ENCODE measurements at places on chromosomes 6 and 20.

DNA sequence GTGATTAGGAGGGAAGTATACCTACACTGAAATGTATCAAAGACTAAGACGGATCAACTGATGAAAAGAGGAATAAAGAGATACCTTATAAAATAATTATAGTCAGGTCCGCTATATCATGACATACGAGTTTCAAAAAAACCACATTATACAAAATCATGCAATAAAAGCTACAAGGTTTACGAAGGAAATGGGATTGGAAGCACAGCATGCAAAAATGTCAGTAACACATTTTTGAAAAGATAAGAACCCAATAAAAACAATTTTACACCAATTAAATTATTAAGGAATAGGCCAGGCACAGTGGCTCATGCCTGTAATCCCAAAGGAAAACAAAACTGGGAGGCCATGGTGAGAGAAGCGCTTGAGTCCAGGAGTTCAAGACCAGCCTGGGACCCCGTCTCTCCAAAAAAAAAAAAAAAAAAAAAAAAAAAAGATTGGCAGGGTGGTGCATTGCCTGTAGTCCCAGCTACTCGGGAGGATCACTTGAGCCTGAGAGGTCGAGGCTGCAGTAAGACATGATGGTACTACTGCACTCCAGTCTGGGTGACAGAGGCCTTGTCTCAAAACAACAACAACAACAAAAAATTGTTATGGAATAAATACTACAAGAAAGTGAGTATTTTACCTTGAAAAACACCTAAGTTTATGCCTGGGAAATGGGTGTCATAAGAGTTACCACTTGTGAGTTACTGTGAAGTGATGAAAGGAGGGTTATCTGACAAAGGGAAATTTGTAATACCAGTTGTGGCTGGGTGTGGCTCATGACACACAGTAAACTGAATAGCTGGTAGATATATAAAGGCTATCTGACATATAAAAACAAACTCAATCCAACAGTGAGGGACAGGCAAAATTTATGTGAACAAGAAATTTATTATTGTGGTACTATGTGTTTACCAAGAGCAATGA, 45.2 kb downstream of the RANBP9 start:
- H3K4me1 ChIP-seq: no peaks in the 10 kb centered on the region
- H3K27ac ChIP-seq: no peak overlapping the region
- no peaks in the 10 kb centered on the region for H3K36me3 ChIP-seq
- no peaks in the 10 kb centered on the region for H3K27me3 ChIP-seq

GRCh38 chr6:152057832-152058498, 250.5 kb downstream of the ESR1 start:
- H3K27me3 ChIP-seq: no peaks in the 10 kb centered on the region
- no peak for DNase-seq
- no peak overlapping the region for H3K4me3 ChIP-seq
- H3K36me3 ChIP-seq: no peaks in the 10 kb centered on the region
- H3K27ac ChIP-seq: no peak overlapping the region
- H3K4me1 ChIP-seq: peaks cover 4% of the 10 kb centered on the region

GRCh38 chr20:58054780-58055373, 173.6 kb downstream of the ANKRD60 start:
- no peaks in the 10 kb centered on the region for H3K27me3 ChIP-seq
- peak; percentile 53 for DNase-seq
- H3K4me3 ChIP-seq: no peak overlapping the region
- H3K27ac ChIP-seq: no peak overlapping the region
- no peaks in the 10 kb centered on the region for H3K36me3 ChIP-seq

- no peaks in the 10 kb centered on the region for H3K36me3 ChIP-seq
- no peaks in the 10 kb centered on the region for H3K27me3 ChIP-seq
- H3K4me3 ChIP-seq: no peak overlapping the region
- no peak overlapping the region for H3K27ac ChIP-seq
- no peaks in the 10 kb centered on the region for H3K4me1 ChIP-seq
Observed at GRCh38 chr20:1664911-1665310, 7.3 kb upstream of the SIRPG start.

GRCh38 chr20:33348136-33348937, 53.0 kb downstream of the CDK5RAP1 start:
- H3K27me3 ChIP-seq: no peaks in the 10 kb centered on the region
- H3K4me1 ChIP-seq: no peaks in the 10 kb centered on the region
- H3K36me3 ChIP-seq: no peaks in the 10 kb centered on the region
- DNase-seq: no peak
- no peak overlapping the region for H3K27ac ChIP-seq

- no peak overlapping the region for H3K4me3 ChIP-seq
- no peak overlapping the region for H3K27ac ChIP-seq
- H3K4me1 ChIP-seq: no peaks in the 10 kb centered on the region
- H3K27me3 ChIP-seq: no peaks in the 10 kb centered on the region
- no peak for DNase-seq
- H3K36me3 ChIP-seq: no peaks in the 10 kb centered on the region
Observed at GRCh38 chr6:35787266-35788218, 6.7 kb downstream of the CLPSL1 start.

DNA sequence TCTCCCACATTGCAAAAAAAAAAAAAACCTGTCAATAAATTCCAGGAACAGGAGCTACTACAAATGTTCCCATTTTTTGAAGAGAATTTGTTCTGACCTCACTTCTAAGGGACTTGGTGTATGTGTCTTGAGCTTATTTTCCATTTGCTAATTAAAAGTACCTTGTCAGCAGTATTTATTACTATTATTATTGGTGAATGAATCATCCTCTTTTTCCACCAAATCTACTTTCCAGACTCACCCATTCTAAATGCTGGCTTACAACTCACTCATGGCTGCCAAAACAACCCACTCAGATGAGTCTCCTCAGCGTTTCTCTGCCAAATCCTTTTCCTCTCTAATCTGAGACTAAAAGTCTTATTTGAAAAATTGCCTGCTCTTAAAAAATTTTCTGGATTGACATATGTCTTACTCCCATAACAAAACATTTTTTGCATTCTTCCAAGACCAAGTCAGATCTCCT, 33.2 kb upstream of the TASP1 start:
- DNase-seq: no peak
- no peaks in the 10 kb centered on the region for H3K27me3 ChIP-seq
- H3K27ac ChIP-seq: peak overlapping the region; percentile 82
- peaks cover 16% of the 10 kb centered on the region for H3K4me1 ChIP-seq
- no peak overlapping the region for H3K4me3 ChIP-seq
- H3K36me3 ChIP-seq: no peaks in the 10 kb centered on the region

GRCh38 chr6:137921823-137922222, 54.8 kb downstream of the TNFAIP3 start:
- H3K36me3 ChIP-seq: no peaks in the 10 kb centered on the region
- H3K27ac ChIP-seq: no peak overlapping the region
- no peaks in the 10 kb centered on the region for H3K27me3 ChIP-seq

DNA sequence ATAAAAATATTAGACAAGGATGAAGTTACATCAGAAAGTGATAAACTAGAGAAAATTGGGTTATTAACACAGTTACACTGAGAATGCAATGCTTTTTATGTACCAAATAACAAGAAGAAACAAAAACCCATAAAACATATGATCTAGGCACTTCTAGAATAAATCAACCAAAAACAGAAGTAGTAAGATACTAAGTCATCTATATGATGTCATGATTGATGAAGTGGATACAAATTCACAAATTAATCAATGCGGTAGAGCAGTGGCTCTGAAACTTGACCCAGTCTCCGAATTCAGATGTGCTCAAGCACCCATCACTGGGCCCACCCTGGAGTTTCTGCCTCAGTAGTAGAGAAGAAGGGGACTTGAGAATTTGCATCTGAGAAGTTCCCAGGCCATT, 112.1 kb upstream of the SSTR4 start:
- no peaks in the 10 kb centered on the region for H3K4me1 ChIP-seq
- no peak overlapping the region for H3K27ac ChIP-seq
- no peaks in the 10 kb centered on the region for H3K36me3 ChIP-seq
- no peak overlapping the region for H3K4me3 ChIP-seq

- no peak overlapping the region for H3K4me3 ChIP-seq
- no peak for DNase-seq
- H3K36me3 ChIP-seq: no peaks in the 10 kb centered on the region
- no peaks in the 10 kb centered on the region for H3K4me1 ChIP-seq
- H3K27me3 ChIP-seq: no peaks in the 10 kb centered on the region
- H3K27ac ChIP-seq: no peak overlapping the region
Observed at GRCh38 chr6:160259598-160259997, 977 bp upstream of the SLC22A2 start.

GRCh38 chr20:45253261-45253660, 1.1 kb downstream of the SLPI start:
- no peak for DNase-seq
- H3K4me3 ChIP-seq: no peak overlapping the region
- H3K4me1 ChIP-seq: no peaks in the 10 kb centered on the region
- no peaks in the 10 kb centered on the region for H3K36me3 ChIP-seq
- H3K27ac ChIP-seq: no peak overlapping the region
- H3K27me3 ChIP-seq: no peaks in the 10 kb centered on the region

DNA sequence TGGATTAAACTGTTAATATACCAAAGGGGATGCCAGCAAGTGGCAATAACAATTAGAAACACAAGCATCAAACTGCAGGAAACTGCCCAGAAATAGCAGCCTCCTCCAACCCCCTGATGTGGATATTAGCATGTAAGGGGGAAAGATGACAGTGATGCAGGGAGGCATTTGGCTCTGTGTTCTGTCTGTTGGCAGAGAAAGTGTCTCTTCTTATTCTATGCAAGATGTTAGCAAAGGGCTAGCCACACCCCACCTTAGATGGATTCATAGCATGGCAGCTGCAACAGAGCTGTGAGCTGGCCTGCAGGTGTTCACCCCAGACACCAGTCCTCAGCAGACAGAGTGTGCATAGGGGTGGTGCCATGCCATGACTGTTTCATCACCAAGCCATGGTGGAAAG, 38.0 kb downstream of the SCP2D1 start:
- H3K27ac ChIP-seq: no peak overlapping the region
- no peaks in the 10 kb centered on the region for H3K4me1 ChIP-seq
- no peak for DNase-seq
- no peak overlapping the region for H3K4me3 ChIP-seq
- no peaks in the 10 kb centered on the region for H3K27me3 ChIP-seq

DNA sequence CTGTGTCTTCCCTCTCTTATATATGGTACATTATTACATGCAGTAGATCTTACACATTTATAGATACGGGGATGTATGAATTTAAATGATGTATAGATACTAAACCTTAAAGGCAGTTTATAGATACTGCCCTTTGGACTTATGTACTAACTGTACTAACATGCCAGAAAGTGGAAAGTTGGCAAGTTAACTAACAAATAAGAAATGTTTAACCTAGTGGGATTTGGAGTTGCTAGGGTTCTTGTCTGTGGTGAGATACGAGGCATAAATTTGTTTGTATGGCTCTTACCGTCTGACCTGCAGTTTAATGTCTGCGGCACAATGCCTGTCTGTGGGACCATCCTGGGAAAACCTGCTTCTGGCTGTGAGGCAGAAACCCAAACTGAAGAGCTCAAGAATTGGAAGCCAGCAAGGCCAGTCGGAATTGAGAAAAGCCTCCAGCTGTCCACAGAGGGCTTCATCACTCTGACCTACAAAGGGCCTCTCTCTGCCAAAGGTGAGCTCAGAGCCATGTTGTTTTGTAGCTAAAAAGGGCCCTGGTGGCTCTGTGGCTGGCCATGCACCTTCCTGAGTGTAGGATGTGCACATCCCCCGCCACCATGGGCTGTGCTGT, 62.9 kb upstream of the SLC22A1 start:
- H3K36me3 ChIP-seq: peaks cover 87% of the 10 kb centered on the region
- H3K27ac ChIP-seq: no peak overlapping the region
- H3K4me3 ChIP-seq: no peak overlapping the region
- no peaks in the 10 kb centered on the region for H3K27me3 ChIP-seq
- no peaks in the 10 kb centered on the region for H3K4me1 ChIP-seq

GRCh38 chr6:121652726-121653623, 217.5 kb downstream of the GJA1 start:
- peak overlapping the region; percentile 30 for H3K27ac ChIP-seq
- H3K27me3 ChIP-seq: no peaks in the 10 kb centered on the region
- no peak overlapping the region for H3K4me3 ChIP-seq
- H3K36me3 ChIP-seq: no peaks in the 10 kb centered on the region
- no peaks in the 10 kb centered on the region for H3K4me1 ChIP-seq

GRCh38 chr6:36492621-36493020, 49.8 kb downstream of the KCTD20 start:
- H3K4me1 ChIP-seq: peaks cover 2% of the 10 kb centered on the region
- H3K27ac ChIP-seq: no peak overlapping the region
- no peak for DNase-seq
- no peak overlapping the region for H3K4me3 ChIP-seq

GRCh38 chr6:56043761-56044160, 168.4 kb upstream of the BMP5 start:
- H3K36me3 ChIP-seq: no peaks in the 10 kb centered on the region
- H3K4me1 ChIP-seq: no peaks in the 10 kb centered on the region
- H3K27me3 ChIP-seq: no peaks in the 10 kb centered on the region
- H3K4me3 ChIP-seq: no peak overlapping the region
- no peak for DNase-seq

- no peak overlapping the region for H3K4me3 ChIP-seq
- H3K36me3 ChIP-seq: no peaks in the 10 kb centered on the region
- peaks cover 16% of the 10 kb centered on the region for H3K4me1 ChIP-seq
- no peak overlapping the region for H3K27ac ChIP-seq
Observed at GRCh38 chr6:151005896-151006632, 140.6 kb downstream of the MTHFD1L start.

- H3K27me3 ChIP-seq: no peaks in the 10 kb centered on the region
- DNase-seq: no peak
- no peaks in the 10 kb centered on the region for H3K4me1 ChIP-seq
- H3K4me3 ChIP-seq: no peak overlapping the region
- no peaks in the 10 kb centered on the region for H3K36me3 ChIP-seq
Observed at GRCh38 chr6:166389119-166389518, 6.4 kb upstream of the MPC1 start.

DNA sequence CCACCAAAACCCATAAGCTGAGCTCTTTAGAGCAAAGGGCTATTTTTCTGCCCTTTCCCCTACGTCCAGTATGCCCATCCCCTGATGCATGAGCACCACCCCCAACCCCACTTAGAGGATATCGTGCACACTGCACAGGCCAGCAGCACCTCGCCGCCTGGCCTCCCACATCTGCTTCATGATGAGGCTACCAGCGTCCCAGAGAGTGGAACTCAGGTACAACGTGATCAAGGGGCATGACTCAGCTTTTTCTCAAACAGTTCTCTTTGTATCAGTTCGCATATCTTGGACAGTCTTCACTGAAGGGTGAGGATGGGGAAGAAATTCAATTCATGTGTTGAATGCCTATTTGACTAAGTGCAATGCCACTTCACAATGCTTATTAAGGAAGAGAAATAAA, 81.9 kb upstream of the QKI start:
- no peaks in the 10 kb centered on the region for H3K36me3 ChIP-seq
- DNase-seq: no peak
- peaks cover 3% of the 10 kb centered on the region for H3K4me1 ChIP-seq
- H3K4me3 ChIP-seq: no peak overlapping the region

GRCh38 chr20:43205699-43206098, 16.0 kb upstream of the PTPRT start:
- no peak overlapping the region for H3K27ac ChIP-seq
- H3K36me3 ChIP-seq: no peaks in the 10 kb centered on the region
- no peak for DNase-seq
- no peaks in the 10 kb centered on the region for H3K4me1 ChIP-seq
- no peaks in the 10 kb centered on the region for H3K27me3 ChIP-seq

Measured in ascending aorta (tissue), 2 donors.